ENCODE measurements at places on chromosomes 4 and X. TPM values are rescaled to one million over a fixed set of nuclear protein-coding genes. Genes with fewer than 3 reads are reported as not detected.
A peak's percentile ranks its signal among the peaks of the same experiment; 100 is the strongest.

- no peak for DNase-seq
- no peak overlapping the region for H3K4me3 ChIP-seq
- peaks cover 3% of the 10 kb centered on the region for H3K27me3 ChIP-seq
- no peaks in the 10 kb centered on the region for H3K36me3 ChIP-seq
- H3K4me1 ChIP-seq: no peaks in the 10 kb centered on the region
- no peak overlapping the region for H3K27ac ChIP-seq
Observed at GRCh38 chr4:182831376-182831775, 85.8 kb downstream of the DCTD start.

DNA sequence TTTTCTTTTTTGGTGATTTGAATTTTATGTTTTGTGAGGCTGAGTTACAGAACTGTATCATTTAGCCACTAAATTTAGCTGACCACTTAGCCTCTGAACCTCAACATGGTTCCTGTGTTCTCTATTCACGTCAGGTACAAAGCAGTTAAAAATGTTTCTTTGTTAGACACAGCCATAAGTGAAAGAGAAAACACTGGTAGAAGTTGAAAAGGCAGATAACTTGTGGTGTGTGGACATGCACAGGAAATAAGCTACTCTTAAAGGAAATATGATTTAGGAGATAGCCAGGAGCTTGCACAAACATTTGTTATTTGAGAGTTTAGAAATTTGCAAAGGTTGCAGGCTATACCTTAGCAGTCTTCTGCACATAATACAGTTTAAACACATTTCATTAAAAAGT lies 171.0 kb upstream of the RPS6KA3 start:
- peaks cover 14% of the 10 kb centered on the region for H3K4me1 ChIP-seq
- H3K4me3 ChIP-seq: no peak overlapping the region
- H3K27me3 ChIP-seq: no peaks in the 10 kb centered on the region
- DNase-seq: no peak
- no peaks in the 10 kb centered on the region for H3K36me3 ChIP-seq

- H3K27ac ChIP-seq: no peak overlapping the region
- H3K27me3 ChIP-seq: no peaks in the 10 kb centered on the region
- H3K36me3 ChIP-seq: no peaks in the 10 kb centered on the region
- no peak overlapping the region for H3K4me3 ChIP-seq
- DNase-seq: no peak
Observed at GRCh38 chr4:104732766-104733165, 238.1 kb upstream of the CXXC4 start.

DNA sequence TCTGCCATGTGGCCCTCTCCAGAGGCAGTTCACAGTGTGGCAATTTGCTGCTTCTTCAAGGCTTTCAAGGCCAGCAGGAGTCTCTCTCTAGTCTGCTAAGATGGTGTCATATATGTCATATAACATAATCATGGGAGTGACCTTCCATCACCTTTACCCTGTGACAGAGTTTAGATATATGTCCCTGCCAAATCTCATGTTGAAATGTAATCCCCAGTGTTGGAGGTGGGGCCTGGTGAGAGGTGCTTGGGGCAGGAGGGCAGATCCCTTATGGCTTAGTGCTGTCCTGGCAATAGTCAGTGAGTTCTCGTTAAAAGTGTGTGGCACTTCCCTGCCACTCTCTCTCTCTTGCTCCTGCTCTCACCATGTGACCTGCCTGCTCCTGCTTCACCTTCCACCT lies 252.0 kb downstream of the PALLD start:
- H3K36me3 ChIP-seq: no peaks in the 10 kb centered on the region
- no peak for DNase-seq
- no peak overlapping the region for H3K27ac ChIP-seq

DNA sequence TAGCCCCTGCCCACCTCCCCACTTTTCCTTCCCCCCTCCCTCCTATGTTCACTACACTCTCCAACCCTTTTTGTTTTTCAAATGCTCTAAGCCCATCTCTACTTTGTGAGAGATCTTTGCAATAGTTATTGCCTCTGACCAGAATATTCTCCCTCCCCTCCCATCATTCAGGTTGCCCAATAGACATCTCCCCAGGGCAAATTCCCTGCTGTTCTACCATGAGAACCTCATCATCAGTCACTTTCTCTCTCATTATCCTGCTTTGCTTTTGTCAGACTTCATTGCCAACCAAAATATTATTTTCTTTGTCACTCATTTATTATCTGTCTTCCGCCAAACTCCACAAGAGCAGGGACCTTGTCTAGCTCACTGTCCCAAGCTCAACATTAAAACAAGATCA lies 268.2 kb upstream of the PPARGC1A start:
- H3K4me3 ChIP-seq: no peak overlapping the region
- no peaks in the 10 kb centered on the region for H3K4me1 ChIP-seq
- no peak for DNase-seq
- H3K27me3 ChIP-seq: no peaks in the 10 kb centered on the region
- no peak overlapping the region for H3K27ac ChIP-seq

Gene KDR
- 14.5 TPM for polyA plus RNA-seq

Gene FGF13
- 32.9 TPM for polyA plus RNA-seq

Gene LINC00632
- 4.5 TPM for polyA plus RNA-seq

GRCh38 chr4:74934016-74934831 lies 1.3 kb downstream of the PARM1 start:
- H3K4me1 ChIP-seq: no peaks in the 10 kb centered on the region
- H3K4me3 ChIP-seq: peak overlapping the region; percentile 61
- H3K36me3 ChIP-seq: no peaks in the 10 kb centered on the region
- H3K27ac ChIP-seq: peak overlapping the region; percentile 46
- DNase-seq: peak; percentile 66
- peaks cover 7% of the 10 kb centered on the region for H3K27me3 ChIP-seq

DNA sequence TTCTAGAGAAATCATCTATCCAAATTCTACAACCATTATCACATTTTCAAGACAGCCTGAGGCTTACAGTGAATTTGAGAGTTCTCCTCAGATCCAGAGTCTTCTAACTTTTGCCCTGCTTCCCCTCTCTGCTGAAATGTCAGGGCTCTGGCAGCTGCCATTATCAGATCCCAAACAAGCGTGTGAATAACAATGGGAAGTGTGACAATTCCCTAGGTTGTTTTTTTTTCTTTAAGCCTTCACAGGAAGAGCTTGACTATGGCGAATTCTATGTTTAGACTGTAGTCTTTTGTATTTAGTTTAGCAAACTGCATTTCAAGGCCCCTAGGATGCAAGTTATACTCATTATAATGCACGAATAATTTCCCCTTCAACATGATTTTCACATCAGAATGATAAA lies 61.3 kb upstream of the KDR start:
- H3K36me3 ChIP-seq: no peaks in the 10 kb centered on the region
- no peak overlapping the region for H3K4me3 ChIP-seq
- no peaks in the 10 kb centered on the region for H3K27me3 ChIP-seq

DNA sequence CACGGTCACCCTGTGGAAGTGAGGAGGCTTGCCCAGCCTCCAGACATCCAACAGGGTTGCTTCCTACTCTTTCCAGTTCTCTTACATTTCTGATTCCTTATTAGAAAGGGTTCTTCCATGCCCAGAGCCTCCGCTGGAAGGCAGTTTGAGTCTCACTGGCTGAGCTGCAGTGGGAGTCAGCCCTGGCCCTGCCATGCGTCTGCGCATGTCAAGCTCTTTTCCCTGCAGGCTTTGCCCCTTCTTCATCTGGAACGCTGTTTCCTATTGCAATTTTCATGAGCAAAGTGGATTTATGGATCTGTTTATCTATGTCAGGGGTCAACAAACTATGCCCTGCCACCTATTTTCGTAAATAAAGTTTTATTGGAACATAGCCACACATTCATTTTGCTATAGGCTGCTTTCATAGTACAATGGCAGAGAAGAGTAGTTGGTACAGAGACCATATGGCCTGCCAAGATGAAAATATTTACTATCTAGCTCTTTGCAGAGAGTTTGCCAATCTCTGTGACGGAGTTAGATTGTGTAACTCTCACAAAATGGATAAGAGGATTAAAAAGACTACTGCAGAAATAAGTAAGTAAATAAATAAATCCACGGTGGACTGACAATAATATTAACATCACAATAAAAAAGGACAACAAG lies 3.9 kb upstream of the CHRNA9 start:
- DNase-seq: no peak
- no peaks in the 10 kb centered on the region for H3K27me3 ChIP-seq
- no peaks in the 10 kb centered on the region for H3K36me3 ChIP-seq
- no peaks in the 10 kb centered on the region for H3K4me1 ChIP-seq
- H3K4me3 ChIP-seq: no peak overlapping the region
- H3K27ac ChIP-seq: no peak overlapping the region

Gene SOX3
- polyA plus RNA-seq: not detected

Gene FAAH2
- 10.6 TPM for polyA plus RNA-seq

DNA sequence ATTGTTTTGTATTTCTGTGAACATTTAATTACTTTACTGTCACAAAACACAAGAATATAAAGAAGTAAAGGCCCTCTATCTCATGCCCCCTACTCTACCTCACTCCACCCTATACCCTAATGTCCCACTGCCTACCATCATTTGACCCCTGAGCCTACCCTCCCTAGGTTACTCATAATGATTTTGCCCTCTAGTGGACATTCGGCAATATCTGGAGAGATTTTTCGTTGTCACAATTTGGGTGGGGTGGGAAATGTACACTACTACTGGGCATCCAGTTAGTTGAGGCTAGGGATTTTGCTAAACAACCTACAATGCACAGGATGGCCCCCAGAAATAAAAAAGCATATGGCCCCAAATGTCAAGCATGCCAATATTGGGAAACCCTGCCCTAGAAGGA lies 10.2 kb downstream of the TEX13A start:
- H3K27me3 ChIP-seq: no peaks in the 10 kb centered on the region
- H3K4me3 ChIP-seq: no peak overlapping the region

- DNase-seq: no peak
- no peak overlapping the region for H3K4me3 ChIP-seq
- no peak overlapping the region for H3K27ac ChIP-seq
- H3K4me1 ChIP-seq: no peaks in the 10 kb centered on the region
- H3K27me3 ChIP-seq: no peaks in the 10 kb centered on the region
- no peaks in the 10 kb centered on the region for H3K36me3 ChIP-seq
Observed at GRCh38 chrX:23263892-23264291, 70.8 kb upstream of the PTCHD1 start.

- H3K4me1 ChIP-seq: no peaks in the 10 kb centered on the region
- no peaks in the 10 kb centered on the region for H3K27me3 ChIP-seq
Observed at GRCh38 chrX:118637997-118638396, 89.4 kb upstream of the IL13RA1 start.

DNA sequence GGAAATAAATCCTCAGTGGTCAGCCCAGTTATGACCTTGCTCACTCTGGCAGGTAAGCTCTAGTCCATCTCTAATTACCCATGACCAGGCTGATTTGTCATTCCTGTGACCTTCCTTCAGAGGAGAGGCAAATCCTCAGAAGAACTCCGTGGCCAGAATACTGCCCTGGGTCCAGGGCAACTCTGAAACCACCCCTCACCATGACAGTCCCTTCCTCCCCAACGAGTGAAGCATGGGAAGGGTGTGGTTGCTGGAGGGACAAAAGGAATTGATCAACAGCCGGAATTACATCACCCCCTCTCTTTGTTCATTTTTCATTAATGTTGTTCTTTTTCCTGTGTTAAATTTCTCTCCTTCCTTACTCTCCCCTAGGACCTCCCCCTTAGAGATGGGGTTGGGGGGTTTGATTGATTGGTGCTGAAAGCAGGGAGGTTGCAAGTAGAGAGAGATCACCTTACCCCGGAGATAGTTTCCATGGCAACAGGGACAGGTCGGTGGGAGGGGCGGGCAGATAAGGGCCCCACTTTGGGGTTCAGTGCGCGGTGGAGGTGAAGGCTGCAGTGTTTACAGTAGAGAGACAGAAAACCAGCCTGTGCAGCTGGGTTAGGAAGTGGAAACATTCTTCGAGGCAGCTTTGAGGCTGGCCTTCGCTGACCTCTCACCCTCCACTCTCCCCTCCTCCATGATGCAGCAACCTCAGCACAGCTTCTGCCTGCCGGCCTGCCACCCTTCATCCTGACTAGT lies 647.4 kb downstream of the BCOR start:
- no peaks in the 10 kb centered on the region for H3K36me3 ChIP-seq
- H3K27ac ChIP-seq: no peak overlapping the region
- no peak for DNase-seq
- no peak overlapping the region for H3K4me3 ChIP-seq

DNA sequence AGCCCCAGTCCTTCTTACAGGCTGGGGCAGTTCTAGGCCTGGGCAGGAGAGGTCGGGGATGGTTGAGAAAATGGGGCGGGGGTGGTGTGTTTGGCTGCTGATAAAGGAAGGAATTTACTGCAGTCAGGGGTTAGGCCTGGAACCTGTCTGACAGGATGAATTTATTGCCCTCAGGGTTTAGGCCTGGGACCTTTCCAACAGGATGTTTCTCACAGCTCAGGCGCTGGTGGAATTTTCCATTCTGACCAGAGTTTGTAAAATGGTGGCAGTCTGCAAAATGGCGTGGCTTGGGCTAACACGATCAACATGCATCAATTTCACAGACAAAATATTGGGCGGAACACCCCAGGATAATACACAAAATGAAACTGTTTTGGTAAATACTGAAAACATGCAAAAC lies 83.5 kb upstream of the SPIN4 start:
- no peaks in the 10 kb centered on the region for H3K27me3 ChIP-seq
- no peaks in the 10 kb centered on the region for H3K4me1 ChIP-seq
- no peak overlapping the region for H3K27ac ChIP-seq
- no peak for DNase-seq
- H3K36me3 ChIP-seq: peaks cover 8% of the 10 kb centered on the region

Gene SH3BP2
- polyA plus RNA-seq: 45.9 TPM

Gene HOPX
- polyA plus RNA-seq: 28.5 TPM
